ENCODE measurements at places on chromosomes 1 and 21.
A peak's percentile ranks its signal among the peaks of the same experiment; 100 is the strongest.

GRCh38 chr1:93716941-93717368, 35.3 kb upstream of the BCAR3 start:
- no peak for DNase-seq

DNA sequence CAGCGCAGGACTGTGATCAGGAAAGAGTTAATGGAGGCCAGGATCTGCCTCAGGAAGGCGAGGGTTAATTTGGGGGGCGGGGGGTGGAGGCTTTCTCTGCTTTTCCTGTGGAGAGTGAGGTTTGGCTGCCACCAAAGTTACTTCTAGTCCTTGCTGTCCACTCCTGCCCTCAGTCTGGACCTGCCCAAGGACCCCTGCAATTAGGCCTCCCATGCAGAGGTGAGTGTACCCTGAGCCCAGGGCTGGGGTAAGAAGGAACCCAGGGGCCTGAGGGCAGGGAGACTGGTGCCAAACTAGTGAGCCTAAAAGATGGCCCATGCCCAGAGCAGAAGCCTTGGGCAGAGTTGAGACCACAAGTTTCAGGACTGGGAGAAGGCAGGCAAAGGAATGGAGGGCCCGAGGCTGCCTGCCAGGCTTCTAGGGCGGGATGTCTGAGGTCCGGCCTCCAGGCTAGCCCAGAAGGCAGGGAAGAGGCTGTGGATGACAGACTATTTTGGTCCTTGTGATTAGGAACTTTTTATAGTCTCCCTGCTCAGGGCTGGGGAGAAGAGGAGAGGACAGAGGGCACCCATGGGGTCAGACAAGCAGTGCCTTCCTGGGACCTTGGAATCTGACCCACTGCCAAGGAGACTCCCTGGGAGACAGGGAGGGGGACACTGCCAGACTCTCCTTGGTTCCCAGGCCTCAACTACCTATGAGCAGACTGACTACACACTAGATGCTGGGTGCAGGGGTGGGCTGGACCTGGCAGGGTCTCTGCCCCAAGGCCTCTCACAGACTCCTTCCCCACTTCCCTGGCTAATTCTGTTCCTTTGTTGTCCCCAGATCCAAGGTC, at the start of gene FAM110D:
Gene FAM110D, plus strand, starts transcription at position 172 of the 835 bp plus-strand sequence. CDS start 2,213 bp downstream, outside the sequence.
- DNase-seq = no peak

DNA sequence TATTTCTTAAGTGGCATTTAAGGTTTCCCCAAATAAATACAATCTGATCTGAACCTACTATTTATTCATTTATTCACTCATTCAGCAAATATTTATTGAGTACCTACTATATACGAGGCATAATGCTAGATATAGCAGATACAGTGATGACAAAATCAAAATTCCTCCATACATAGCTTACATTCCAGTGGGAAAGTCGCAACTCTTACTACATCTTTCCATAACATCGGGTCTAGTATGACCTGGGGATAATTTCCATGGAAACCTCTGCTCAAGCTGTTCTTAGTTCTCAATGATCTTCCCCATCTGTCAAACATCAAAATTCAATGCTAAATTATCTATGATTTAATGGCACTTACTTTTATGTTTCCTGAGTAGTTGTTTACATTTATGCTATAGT, 70.8 kb upstream of the PRKACB start:
- no peak for DNase-seq

DNA sequence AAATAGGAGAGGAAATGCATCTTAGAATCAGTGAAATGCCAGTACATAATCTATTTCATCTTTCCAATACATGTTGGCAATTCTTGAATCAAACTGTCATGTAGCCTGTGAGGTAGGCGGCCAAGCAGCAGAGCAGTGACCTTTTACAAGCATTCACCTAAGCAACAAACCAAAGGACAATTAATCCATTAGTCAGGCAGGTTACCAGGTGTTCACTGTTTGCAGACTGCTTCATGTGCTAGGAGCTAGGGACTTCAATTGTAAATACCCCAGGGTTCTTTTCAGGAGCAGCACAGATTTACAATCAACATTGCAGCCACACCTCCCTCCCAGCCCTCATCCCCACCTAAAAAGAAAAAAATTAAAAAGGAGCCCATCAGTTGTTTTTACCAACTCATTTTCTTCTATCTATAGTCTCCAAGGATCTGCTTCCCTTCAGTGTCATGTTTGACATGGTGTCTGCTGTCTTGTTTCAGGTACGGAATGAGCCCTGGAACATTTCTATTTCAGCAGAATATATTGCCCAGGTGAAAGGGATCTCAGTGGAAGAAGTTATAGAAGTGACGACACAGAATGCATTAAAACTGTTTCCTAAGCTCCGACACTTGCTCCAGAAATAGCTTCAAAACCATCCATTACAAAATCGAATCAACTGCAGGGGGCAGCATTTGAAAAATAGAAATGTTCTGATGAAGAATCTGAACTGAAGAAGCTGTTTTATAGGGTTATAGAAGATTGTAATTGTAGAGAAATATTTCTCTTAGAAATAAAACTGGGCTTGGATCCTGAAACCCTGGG, 23.0 kb downstream of the TATDN3 start:
- DNase-seq = peak; percentile 71

- DNase-seq = no peak
Measured at GRCh38 chr1:214493126-214493796, 58.1 kb downstream of the PTPN14 start.

- DNase-seq = no peak
Measured at GRCh38 chr1:51899022-51899421, 20.5 kb upstream of the NRDC start.

DNA sequence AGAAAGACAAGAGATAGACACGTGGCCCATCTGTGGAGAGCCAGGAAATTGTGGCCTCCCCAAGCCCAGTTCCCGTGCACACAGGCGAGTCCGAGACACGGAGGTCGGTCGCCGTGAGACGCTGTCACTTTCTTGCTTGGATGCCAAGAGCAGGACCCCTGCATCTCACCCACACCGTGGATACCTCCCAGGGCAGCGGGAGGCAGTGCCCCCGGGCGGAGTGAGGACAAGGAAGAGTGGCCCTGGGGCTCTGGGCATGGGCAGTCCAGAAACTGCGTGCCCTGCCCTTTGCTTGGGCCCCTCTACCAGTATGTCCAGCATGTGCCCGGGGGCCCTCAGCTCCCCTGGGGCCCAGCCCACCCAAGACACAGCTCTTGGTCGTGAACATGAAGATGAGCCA, 24.7 kb upstream of the ARHGEF16 start:
- no peak for DNase-seq
